Femur (tissue), 1 donor: ENCODE measurements at places on chromosomes 1 and 21.
A peak's percentile ranks its signal among the peaks of the same experiment; 100 is the strongest.

DNA sequence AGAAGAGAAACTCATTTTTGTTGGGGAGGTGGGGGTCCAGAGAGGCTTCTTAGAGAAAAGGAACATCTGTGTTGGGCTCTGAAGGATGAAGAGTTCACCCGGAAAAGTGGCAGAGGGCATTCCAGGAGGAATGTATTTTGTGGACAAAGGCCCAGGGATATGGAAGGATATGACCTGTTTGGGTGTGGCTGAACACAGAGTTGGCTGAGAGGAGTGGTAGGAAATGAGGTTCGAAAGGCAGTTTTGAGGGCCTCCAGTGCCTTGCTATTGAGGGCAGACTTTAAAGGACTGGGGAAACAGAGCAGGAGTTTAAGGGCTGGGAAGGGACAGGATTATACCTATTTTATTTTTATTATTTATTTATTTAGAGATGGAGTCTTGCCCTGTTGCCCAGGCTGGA, 27.3 kb upstream of the WASF2 start:
- peak; percentile 11 for DNase-seq

DNA sequence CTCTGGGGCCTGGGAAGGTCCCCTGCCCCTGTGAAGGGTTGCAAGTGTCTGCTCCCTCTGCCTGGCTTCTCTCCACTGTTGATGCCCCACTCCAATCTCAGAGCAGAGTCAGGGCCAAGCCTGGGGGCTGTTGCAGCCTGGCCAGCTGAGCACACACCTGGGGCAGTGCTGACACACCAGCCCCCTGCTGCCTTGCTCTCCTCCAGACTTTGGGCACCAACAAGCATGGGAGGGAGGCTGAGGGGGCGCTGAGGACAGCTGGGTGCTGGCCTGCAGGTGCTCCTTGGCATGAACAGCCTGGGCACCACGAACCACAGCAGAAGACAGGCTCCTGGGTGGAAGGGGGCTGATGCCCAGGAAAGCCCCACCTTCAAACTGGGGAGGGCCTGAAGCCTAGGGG, 9.6 kb upstream of the MTR start:
- DNase-seq = no peak

DNA sequence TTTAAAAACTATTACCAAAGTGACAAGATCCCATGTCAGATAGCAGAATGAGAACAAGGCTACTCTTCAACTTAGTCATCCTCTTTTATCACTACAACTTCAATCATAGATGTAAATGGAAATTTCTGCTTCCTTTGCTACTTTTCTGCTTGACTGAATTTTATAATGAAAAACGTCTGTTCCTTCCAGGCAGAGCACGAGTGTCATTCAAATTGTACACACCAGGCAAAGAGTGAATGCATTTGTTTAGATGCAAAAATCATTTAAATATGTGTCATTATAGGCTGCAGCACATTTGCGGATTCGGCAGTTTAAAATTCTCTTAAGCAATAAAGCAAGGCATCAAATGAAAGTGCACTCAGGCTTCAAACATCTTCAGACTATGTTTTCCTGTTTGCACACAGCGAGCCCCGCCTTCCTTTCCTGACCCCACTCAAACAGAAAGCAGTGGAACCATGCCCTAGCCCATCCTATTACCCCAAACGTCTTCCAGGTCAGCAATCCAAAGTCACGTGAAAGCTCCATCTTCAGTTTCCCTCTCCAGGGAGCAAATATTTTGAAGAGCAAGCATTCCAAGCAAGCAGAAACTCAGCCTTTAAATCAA, 99.6 kb downstream of the APP start:
- DNase-seq = peak; percentile 40

GRCh38 chr1:8985915-8986813, 40.1 kb downstream of the SLC2A7 start:
- DNase-seq = peak; percentile 73

- DNase-seq = peak; percentile 43
Measured at GRCh38 chr1:112298558-112298957, 97.5 kb upstream of the CTTNBP2NL start.

DNA sequence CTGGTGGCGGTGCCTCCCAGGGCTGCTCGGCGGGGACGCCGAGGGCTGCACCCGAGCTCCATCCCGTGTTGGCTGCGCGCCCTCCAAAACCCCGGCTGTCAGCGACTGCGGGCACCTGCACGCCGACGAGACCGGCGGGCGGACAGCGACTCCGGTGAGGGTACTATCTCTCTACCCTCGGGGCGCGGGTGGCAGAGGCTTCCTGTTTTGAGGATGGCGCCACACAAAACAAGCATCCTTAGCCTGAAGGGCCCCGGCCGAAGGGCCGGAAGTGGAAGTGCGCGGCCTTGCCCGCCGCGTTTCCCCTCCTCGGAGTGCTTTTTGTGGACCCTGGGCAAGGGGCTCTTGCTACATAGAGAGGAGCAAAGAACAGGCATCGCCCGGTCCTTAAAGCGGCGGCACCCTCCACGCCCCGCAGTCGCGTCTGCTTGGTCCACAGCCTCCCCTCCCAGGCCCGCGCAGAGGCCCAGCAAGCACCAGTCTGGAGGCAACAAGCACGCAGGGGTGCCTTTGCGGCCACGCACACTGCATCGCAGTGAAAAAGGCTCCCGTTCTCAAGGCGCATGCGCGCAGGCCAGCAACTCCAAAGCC, 561 bp upstream of the COQ8A start:
- peak; percentile 77 for DNase-seq

DNA sequence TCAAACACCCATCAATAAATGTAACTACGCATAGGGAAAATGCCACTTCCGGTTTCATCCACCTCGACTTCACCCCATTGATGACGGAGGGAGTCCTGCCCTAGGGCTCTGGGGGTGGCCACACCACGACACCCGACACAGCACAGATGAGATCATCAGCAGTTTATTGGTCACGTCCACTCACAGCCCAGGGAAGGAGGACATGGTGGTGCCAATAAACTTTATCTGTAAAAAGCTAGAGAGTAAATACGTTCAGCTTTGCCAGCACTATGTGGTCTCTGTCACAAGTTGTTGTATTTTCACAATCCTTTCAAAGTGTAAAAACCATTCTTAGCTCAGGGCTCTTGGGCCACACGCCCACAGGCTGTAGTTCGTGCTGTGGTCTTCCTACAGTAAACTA, 16.3 kb downstream of the SETD4 start:
- DNase-seq = no peak

GRCh38 chr21:29181799-29182470, 51.5 kb downstream of the MAP3K7CL start:
- no peak for DNase-seq

DNA sequence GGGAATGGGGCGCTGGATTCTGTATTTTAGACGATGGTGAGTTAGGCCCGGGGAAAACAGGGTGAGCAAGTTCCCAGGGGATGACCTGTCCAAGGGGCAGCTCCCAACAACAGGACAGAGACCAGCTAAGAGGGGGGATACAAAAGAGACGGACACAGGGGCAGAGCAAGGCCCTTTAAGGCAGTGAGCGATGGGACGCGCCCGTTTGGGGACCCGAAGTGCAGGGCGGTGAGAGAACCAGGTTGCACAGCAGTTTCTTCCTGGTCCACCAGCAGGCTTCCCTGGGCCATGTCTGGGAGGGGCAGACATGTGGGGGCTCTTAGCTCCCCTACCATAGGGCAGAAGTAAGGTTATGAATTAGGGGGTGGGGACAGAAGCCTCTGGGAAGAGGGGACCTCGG, 22.0 kb downstream of the INAVA start:
- no peak for DNase-seq

DNA sequence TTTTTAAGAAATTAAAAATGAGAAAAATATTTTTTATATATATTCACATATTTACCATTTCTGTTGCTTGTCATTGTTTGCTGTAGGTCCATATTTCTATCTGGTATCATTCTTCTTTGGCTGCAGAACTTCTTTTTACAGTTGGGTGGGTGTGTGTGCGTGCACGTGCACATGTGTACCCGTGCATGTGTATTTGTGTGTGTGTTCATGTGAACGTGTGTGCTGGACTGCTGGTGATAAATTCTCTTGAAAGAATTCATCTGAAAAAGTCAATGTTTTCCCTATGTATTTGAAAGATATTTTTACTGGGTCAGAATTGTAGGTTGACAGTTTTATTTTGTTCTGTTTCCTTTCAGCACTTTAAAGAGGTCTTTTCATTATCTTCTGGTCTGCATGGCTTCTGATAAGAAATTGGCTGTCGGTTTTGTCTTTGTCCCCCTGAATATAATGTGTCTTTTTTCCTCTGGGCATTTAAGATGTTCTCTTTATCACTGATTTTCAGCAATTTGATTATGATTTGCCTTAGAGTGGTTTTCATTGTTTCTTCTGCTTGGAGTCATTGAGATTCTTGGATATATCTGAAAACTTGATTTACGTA, 34.5 kb upstream of the DPH5 start:
- DNase-seq = no peak

- peak; percentile 29 for DNase-seq
Measured at GRCh38 chr21:36980280-36981048, 14.0 kb upstream of the HLCS start.

DNA sequence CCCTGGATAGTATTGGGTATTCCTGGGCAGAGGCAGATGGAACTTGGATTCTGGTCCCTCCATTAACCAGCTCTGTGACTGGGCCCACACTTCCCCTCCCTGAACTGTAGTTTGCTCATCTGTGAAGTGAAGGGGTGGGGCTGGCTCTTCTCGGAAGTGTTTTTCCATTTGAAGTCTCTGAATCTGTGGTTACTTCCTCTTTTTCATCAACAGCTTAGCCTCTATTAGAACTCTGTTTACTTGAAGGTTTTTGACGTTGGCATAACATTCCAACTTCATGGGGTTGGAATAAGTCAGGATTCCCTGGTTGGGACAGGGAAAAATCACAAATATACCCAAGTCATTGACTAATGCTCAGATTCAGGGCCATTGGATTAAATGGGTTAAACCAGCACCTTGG, 3.6 kb downstream of the KIAA0040 start:
- DNase-seq = peak; percentile 44

DNA sequence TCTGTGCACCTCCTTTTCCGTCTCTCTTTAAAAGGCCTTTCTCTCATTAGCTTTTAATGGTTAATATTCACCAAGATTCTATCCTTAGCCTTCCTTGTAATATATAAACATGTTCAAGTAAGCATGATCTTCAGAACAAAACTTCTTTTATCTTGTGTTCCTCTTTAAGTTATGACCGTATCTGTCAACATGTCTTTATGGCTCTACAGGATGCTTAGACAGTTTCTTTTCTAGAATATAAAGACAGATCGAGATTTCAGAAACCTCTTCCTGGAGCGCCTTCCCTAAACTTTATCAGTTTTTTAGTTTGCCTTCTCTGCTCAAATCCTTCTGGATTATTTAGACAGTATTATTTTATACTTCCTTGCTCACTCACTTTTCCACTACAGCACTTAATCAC, 7.2 kb downstream of the RO60 start:
- no peak for DNase-seq

DNA sequence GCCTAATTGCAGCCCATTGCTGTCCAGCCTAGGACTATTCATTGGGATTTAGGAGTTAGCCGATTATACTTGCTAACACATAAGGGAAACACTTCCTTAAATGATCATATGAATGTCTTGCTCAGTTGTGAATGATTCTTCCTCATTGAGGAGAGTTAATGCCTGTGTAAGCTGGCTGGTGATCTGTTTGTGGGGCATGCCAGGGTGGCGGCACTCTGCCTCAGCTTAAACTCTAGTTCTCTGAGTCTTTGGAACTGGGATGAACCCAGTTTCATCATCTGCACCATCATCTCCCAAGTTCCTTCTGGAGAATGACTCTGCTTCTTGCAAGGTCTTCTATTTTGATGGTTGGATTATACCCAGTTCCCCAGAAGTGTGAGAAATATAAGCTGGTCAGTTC, 23.9 kb upstream of the SLAMF6 start:
- no peak for DNase-seq

- DNase-seq = no peak
Measured at GRCh38 chr21:42397746-42398394, 2.0 kb upstream of the TMPRSS3 start.

- no peak for DNase-seq
Measured at GRCh38 chr1:171666114-171666769, 13.8 kb upstream of the MYOC start.

DNA sequence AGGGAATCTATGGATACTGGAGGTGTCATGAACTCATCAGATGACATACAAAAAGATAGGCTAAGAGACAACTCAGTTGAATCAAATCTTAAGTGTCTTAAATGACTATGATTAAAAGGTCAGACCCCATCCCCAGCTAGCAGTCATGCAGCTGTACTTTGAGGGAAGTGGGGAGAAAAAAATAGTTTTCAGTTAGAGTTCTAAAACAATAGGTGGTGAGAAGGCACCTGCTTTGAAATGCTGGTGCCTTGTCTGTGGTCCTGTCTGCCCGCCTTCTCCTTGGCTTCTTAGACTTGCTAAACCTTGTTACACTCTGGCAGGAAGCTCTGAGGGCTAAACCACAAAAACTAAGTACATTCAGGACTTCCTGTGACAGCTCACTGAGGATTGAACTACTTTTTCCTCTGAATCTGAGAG, 15.3 kb downstream of the CD2 start:
- DNase-seq = peak; percentile 35

DNA sequence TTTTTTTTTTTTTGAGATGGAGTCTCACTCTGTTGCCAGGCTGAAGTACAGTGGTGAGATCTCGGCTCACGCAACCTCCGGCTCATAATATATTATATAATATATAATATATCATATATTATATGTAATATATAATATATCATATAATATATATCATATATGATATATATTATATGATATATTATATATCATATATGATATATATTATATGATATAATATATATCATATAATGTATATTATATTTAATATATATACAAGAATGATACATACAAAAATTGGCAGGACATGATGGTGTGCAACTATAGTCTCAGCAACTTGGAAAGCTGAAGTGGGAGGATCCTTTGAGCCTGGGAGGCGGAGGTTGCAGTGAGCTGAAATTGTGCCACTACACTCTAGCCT, 1725.5 kb downstream of the MRPL39 start:
- DNase-seq = no peak

DNA sequence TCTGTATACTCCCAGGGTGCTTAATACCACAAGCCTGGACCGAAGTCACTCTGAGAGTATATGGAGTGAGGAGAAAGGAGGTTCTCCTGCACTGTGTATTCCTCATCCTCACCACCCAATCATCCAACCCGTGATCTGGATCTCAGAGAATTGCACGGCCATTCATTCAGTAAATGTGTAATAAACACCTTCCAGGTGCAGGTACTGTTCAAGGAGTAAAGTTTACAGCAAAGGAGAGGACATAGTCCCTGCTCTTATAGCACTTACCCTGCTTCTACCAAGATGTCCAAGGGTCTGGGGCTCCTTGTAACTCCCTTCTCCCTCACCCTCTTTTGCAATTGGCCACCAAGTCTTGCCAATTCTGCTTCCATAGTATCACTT, 139.2 kb upstream of the JUN start:
- DNase-seq = no peak

GRCh38 chr1:86703696-86704457, 499 bp upstream of the SH3GLB1 start:
- no peak for DNase-seq

GRCh38 chr1:16981269-16981849, 939 bp upstream of the MFAP2 start:
- no peak for DNase-seq

GRCh38 chr1:48870596-48870995, 93.9 kb upstream of the BEND5 start:
- no peak for DNase-seq
